ENCODE measurements at places on chromosomes 3 and 15.

- DNase-seq: no peak
These were observed 966.1 kb downstream of the AGBL1 start for GRCh38 chr15:87045746-87046145.

DNA sequence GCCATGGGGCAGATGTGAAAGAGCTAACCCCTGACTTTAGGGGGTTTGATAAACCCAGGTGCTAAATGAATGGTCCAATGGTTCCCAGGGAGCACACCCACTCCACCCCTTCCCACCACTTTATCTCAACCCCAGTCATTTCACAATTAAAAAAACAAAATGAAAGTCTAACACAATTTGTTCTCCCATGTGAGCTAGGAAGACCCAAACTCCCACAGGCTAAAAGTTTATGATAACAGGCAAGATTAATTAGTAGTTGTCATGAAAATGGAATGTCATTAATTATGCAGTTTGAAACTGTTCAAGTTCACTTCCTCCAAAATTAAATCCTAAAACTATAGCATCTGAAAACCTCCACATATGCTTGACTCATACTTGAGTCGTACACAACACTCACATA lies 63.3 kb upstream of the TPM1 start:
- DNase-seq: no peak

DNA sequence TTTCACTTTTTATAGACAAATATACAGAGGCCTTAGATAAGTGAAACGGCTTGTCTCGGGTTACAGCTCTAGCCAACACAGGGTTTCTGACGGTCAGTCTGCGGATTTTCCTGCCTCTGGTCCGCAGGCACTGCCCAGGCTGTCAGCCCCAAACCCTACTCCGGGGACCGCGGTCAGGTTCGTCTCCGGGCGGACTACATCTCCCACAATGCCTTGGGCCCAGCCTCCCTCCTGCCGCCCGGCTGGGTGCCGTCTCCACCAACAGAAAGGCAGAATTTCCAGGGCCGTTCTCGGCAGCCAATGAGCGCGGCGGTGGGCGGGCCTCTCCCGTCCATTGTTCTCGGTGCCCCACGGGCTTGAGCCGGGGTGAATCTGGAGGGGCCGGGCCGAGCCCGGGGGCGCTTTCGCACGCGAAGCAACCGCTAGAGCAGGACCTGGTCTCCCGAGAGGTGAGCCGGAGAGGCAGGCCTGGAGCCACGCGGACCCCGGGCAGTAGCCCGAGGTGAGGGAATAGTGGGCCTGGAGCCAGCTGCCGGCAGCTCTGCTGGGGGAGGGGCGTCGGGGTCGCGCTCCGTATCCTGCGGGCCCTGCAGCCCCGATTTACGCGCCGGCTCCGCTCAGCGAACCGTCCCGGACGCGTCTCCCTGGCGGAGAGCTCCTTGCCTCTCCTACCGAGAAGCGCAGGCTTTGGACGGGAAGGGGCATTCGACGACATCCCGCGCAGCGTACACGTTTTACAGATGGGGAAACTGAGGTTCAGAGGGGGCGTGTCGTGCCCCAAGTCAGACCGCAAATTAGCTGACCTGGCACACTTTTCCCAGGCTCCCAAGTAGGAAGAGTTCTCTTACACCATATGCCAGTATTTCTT lies at the start of gene ZSCAN2:
Gene ZSCAN2, plus strand, starts transcription at position 323 of the 868 bp plus-strand sequence. CDS start 2,919 bp downstream, outside the sequence.
- peak; percentile 88 for DNase-seq

GRCh38 chr3:134060561-134061385 lies 31.0 kb upstream of the SLCO2A1 start:
- no peak for DNase-seq

DNA sequence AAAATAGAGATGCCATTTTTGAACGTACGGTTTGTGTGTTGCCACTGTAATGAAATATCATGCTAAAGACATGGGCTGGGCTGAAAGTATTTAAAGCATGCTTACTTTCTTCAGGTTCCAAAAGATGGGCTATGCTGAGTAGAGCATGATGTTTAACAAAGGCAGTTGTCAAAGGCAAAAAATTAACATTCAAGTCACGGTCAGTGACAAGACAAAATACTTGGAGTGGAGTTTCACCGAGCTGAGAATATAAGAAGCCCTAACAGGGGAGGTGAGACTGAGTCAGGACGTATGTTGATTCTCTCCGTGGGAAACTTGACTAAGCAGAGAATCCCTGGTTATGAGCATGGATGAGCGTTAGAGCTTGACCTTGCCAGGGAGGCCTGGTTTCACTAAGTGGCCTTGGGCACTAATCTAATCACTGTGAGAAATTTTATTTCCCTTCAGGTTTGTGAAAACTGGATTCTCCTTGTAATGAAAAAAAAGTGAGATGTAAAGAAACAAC lies 218.2 kb upstream of the ADAMTS9 start:
- DNase-seq: no peak

DNA sequence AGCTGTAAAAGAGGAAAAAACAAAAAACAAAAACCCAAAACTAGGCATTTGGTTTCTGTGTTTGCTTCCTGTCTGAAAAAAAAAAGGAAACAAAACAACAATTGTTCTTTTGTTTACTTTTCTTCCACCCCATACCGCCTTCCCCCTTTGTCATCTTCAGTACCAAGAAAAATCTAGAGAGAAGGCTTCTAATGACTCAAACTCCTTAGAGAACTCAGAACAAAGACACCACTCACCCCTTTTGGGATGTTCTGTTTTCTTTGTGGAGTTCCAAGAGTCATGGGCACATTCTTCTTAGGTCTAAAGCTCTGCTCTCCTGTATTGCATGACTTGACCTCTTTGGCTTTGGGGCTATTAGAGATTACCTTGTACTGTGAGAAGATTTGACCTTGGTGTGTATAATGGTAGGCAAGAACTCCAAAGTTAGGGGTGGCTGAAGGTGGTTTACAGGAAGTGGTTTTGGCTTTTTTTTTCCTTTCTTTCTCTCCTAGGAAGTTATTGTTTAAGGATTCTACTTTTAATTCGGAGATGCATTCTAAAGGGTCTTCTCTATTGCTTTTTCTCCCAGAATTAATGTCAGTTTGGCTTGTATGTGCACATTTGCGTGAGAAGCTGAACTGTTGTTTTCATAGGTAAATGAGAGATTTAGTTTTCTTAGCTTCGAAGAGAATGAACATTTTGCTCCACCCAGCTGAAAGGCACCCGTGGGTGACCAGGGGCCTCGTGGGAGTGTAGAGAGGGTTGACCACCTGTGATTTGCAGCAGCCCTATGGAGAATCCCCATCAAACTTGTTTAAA lies 39.5 kb upstream of the ZBTB20 start:
- DNase-seq: no peak

DNA sequence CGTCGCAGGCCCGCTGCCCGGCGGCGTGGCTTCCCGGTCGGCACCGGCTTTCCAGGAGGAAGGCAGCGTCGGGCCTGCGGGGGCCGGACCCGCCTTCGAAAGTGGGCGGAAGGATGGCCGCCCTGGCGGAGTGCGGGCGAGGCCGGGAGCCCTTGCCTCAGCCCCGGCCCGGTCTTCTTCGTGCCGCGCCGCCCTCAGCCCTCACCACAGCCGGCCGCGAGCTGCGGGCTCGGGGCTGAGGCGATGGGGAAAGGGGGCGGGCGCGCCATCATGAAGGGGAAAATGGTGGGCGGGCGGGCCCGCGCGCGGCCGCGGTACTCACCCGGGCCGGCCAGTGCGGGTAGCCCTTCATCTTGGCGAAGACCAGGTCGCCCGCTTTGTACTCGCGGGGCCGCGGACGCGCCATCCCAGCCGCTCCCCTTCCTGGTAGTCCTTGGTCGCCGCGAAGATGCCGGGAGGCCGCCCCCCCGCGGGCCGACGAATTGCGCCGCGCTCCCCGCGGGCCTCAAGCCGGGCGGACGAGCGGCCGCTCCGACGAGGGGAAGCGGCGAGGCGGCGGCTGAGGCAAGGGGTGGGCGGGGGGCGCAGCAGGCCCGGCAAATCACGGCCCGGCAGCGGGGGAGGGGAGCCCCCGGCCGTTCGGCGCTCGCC lies 489 bp downstream of the HDGFL3 start:
- no peak for DNase-seq

- no peak for DNase-seq
These were observed 19.5 kb upstream of the DOCK3 start for GRCh38 chr3:50655009-50655830.

Measured in activated CD8-positive, alpha-beta memory T cell treated with anti-CD3 and anti-CD28 coated beads for 4 hours (primary cell).